ENCODE measurements at places on chromosomes 3 and 15. TPM values are rescaled to one million over a fixed set of nuclear protein-coding genes. Genes with fewer than 3 reads are reported as not detected.

DNA sequence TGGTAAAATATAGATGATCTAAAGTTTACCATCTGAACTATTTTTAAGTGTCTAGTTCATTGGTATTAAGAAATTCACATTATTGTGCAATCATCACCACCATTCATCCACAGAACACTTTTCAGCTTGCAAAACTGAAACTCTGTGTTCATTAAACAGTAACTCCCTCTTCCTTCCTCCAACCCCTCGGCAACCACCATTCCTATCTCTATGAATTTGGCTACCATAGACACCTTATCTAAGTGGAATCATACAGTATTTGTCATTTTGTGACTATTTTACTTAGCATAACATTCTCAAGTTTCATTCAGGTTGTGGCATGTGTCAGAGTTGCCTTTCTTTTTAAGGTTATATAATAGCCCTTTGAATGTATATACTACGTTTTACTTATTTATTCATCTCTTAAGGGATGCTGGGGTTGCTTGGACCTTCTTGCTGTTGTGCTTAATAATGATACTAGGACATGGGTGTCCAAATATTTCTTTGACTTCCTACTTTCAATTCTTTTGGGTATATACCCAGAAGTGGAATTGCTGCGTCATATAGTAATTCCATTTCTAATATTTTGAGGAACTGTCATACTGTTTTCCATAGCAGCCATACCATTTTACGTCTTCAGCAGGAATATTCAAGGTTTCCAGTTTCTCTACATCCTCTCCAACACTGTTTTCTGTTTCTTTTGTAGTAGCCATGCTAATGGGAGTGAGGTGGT is 20.9 kb downstream of the KAT2B start:
- no peak for DNase-seq

GRCh38 chr3:167861649-167862048 is 126.1 kb downstream of the SERPINI1 start:
- DNase-seq = no peak

DNA sequence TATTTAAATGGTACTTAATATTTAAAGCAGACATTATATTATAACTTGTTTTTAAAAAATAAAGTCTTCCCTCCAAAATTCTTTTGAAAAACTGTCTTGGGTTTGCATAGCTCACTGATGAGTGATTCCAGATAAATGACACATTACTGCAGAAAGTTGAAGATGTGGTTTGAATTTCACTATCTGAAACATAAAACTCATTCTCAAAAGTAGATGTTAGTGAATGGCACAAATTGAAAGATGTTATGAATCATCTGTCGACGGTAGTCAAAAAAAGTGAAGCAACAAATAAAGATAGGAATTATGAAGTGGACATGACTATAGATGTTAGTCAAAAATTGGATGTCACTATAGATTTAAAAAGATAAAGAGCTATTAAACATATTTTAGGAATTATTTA is 280.5 kb downstream of the GAP43 start:
- no peak for DNase-seq

- DNase-seq = no peak
Measured at GRCh38 chr15:67955252-67955651, 98.9 kb upstream of the PIAS1 start.

- no peak for DNase-seq
Measured at GRCh38 chr3:170228093-170228766, 6.0 kb downstream of the PRKCI start.

DNA sequence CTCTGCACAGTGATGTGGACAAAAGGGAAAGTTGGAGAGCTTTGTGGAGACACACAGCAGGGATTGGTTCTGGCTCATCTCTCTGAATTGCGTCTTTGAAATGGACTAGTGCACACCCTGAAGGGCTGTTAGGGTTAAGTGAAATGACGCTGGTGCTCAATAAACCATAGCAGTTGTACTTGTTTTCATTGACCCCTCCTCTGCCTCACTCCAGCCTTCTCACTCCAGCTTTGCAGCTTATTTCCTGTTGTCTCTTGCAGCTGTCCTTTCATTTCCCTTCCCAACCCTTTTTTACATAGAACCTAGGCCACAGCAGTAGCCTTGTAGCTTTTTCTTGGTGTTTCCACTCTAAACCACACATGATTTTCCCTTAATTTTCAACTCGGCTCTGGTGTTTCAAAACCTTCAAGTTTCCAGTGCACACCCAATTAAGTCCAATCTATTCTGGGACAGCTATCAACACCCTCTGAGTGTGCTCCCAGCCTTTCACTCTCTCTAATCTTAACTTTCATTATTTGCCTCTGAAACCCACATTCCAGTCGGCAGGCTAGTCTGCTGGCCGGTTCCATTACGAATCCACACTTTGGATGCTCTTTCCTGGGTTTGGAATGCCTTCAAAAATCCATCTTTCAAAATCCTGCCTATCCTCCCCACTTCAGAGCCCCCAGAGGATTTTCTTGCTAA is 6.4 kb downstream of the C3orf52 start:
- DNase-seq = peak; percentile 64

DNA sequence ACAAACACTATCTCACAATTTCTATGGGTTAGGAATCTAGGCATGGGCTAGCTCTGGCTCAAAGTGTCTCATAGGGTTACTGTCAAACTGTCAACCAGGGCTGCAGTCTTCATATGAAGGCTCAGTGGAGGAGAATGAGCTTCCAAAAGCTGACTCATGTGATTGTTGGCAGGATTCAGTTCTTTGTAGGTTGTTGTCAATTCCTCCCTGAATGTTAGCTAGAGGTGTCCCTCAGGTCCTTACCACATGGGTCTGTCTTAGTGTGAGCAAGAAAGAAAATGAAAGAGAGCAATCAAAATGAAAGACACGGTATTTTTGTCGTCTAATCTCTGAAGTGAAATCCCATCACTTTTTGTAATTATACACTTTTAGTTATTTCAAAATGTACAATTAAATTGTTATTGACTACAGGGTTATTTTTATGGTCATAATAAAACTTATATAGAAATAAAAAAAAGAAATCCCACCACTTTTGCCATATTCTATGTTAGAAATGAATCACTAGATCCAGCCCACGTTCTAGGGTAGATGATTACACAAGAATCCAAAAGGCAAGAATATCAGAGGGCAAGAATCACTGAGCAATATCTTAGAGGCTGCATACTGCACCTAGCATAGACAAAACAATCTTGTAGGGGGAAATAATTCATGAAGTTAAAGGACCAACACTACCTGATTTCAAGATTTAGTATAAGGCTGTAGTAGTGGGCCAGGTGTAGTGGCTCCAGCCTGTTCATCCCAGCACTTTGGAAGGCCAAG is 8.4 kb downstream of the ACSBG1 start:
- no peak for DNase-seq

- DNase-seq = no peak
Measured at GRCh38 chr15:48751595-48751994, 59.3 kb downstream of the CEP152 start.

GRCh38 chr15:34341381-34342212 is 1.3 kb downstream of the NOP10 start:
- DNase-seq = no peak

- DNase-seq = no peak
Measured at GRCh38 chr15:31241888-31242522, 84.6 kb upstream of the KLF13 start.

DNA sequence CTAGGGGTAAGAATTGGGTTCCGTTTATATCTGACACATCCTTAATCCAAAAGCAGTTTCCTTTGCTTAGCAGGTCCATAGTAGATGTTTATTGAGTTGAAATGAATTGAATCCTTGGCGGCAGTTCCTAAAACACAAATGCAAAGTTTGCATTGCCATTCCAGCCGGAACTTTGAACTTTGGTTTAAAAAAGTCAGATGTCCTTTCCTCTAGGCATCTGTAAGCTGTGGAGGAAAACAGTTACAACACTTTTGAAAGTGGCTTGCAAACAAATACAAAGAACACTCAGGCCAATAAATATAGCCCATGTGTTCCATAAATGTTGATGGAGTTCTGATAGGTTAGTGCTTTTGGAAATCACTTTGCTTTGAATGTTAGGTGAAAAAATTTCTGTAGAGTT is 374.7 kb upstream of the RARB start:
- DNase-seq = no peak

GRCh38 chr15:33068511-33068990 is 126.0 kb downstream of the FMN1 start:
- DNase-seq = no peak

- no peak for DNase-seq
Measured at GRCh38 chr3:123044981-123045763, 17.6 kb upstream of the SEMA5B start.

The TERB2 gene
- total RNA-seq = not detected

The CLDN18 gene
- not detected for total RNA-seq

The MGLL gene
- total RNA-seq = 21.6 TPM

Data from OCI-LY7 (cell line).